Activated CD4-positive, alpha-beta T cell treated with anti-CD3 and anti-CD28 coated beads, Interleukin-2, Interleukin-6, amounts not matched to agents 100 ng/mL and 50 ng/mL, durations not matched to agents 16 hours and 8 hours (primary cell): ENCODE measurements at places on chromosomes 2 and 18.

DNA sequence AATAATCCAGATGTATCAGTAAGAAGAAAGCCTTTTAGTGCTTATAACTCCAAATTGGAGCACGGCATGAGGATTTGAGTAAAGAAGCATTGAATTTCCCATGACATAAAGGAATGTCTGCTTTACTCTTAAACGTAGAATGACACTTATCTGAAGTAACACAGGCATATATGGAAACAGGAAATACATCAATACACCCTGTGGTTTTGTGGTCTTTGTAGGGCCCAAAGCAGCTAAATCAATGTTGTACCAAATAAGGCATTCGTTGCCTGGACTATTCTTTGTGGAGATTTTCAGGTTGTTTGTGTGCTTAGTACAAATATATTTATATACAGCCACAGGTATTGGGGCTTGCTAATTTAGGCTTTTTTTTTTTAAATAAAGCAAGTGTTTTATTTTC lies 660.5 kb downstream of the LRRTM4 start:
- DNase-seq: no peak

- DNase-seq: no peak
Observed at GRCh38 chr2:195475336-195475735, 181.7 kb upstream of the SLC39A10 start.

- no peak for DNase-seq
Observed at GRCh38 chr2:142596334-142597088, 281.0 kb upstream of the KYNU start.

- no peak for DNase-seq
Observed at GRCh38 chr2:37894601-37895000, 30.5 kb upstream of the RMDN2 start.
